ENCODE measurements at places on chromosomes 4 and X. TPM values are rescaled to one million over a fixed set of nuclear protein-coding genes. Genes with fewer than 3 reads are reported as not detected.

GRCh38 chrX:67570839-67571238 is 27.0 kb downstream of the AR start:
- DNase-seq = no peak

GRCh38 chr4:86561256-86561655 is 32.9 kb upstream of the PTPN13 start:
- DNase-seq = no peak

DNA sequence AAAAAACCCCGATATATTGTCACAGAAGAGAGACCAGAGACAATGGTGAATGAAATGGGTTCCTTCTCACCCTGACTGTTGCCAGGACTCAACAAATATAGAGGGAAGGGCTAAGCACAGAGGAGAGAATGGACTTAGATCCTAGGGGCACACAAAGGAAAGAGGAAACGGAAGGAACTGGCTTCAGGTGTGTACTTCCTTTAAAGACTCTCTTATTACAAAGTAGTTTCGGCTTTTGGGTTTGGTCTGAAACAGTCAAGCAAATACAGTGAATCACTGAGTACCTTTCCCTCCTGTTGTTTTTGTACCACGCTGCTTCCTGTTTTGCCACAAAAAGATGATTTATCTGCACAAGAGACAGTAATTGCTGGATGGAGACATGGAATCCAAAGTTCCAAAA is 46.1 kb upstream of the S100G start:
- no peak for DNase-seq

- DNase-seq = no peak
These were observed 9.2 kb upstream of the FHDC1 start for GRCh38 chr4:152926959-152927358.

- no peak for DNase-seq
These were observed 42.5 kb downstream of the UNC5C start for GRCh38 chr4:95506264-95506663.

DNA sequence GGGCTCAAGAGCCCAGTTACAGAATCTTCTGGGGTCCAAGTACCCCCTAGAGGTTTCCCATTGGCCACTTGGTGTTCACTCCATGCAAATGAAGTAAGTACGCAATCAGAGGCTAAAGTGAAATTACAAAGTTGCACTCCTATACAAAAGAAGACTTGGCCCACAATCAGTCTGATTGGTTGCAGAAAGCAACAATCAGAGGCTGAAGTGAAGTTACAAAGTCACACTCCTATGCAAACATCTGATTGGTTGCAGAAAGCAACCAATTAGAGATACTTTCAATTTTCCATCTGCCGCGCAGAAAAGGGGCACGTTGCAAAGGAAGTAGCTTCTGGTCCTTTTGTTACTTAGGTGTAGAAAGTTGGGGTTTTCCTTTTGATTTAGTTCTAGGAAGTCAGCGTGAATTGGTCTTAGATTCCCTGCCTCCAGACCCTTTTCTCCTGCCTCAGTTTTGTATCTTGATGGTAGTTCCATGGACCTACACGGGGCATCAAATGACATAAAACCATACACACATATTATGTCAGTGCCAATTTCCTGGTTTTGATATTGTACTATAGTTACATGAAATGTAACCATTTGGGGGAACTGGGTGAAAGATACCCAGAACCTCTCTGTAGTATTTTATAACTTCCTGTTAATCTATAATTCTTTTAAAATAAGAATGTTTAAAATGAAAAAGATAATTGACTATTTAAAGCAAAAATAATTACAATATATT is 12.4 kb upstream of the PIN4 start:
- DNase-seq = no peak

- DNase-seq = no peak
These were observed 2.3 kb upstream of the SOWAHD start for GRCh38 chrX:119755981-119756533.

DNA sequence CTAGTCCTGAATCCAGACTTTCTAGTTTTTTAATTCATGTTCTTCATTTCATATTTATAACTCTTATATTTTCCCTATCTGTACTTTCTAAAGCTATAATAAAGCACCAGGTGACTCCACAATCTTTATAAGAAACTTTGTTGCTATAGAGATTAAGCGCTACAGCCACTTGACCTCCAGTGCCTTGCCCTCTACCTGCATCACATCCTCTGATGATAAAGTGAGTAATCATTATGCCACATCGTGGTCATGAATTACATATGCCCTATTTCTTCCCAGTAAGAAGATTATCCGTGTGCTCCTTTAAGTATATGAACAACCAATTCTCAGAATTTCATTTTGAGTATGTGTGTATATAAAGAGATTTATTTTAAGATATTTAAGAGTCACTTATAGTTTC is 6.8 kb upstream of the DYNLT3 start:
- no peak for DNase-seq

GRCh38 chrX:124641737-124642491 is 295.6 kb downstream of the SH2D1A start:
- no peak for DNase-seq

GRCh38 chr4:113810906-113811305 is 49.4 kb upstream of the CAMK2D start:
- DNase-seq = no peak

DNA sequence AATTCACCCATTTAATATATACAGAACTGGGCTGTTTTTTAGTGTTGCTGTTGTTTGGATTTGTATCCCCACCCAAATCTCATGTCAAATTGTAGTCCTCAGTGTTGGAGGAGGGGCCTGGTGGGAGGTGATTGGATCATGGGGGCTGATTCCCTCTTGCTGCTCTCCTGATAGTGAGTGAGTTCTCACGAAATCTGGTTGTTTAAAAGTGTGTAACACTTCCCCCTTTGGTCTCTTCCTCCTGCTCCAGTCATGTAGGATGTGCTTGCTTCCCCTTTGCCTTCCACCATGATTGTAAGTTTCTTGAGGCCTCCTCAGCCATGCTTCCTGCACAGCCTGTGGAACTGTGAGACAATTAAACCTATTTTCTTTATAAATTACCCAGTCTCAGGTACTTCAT is 141.6 kb upstream of the AADAT start:
- no peak for DNase-seq

DNA sequence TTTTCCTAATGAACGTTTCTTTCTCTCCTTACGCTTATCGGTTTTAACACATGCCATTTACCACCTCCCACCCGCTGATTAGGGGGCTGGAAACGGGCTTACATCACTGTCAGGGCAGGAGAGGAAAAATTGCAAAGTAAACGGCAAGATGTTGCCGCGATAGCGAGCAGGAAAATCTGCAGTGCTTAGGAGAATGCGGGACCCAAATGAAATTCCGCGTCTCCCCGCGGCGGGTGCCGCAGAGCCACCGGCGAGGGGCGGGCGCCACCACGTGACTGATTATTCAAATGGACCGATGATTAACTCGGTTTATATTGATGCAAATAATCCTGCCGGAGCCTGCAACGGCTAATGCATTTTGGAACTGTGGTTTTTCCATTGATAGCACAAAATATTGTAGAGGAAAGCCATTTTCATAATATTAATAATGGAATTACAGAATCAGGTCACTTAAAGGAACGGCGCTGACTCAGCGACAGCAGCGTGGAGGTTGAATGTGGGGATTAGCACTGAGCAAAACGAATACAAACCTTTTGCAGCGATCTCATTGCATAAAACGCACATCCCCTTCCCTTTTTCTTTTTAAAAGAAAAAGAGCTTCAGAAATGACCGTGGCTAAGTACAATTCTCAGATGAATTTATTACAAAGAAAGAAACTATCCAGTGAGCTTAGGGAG is 224.2 kb downstream of the STIM2 start:
- no peak for DNase-seq

- DNase-seq = no peak
These were observed 322.4 kb upstream of the CPEB2 start for GRCh38 chr4:14679906-14680305.

- DNase-seq = no peak
These were observed 196.0 kb upstream of the DCAF8L1 start for GRCh38 chrX:28177202-28177601.

- peak; percentile 33 for DNase-seq
These were observed 669 bp downstream of the IRF2 start for GRCh38 chr4:184473499-184474262.

DNA sequence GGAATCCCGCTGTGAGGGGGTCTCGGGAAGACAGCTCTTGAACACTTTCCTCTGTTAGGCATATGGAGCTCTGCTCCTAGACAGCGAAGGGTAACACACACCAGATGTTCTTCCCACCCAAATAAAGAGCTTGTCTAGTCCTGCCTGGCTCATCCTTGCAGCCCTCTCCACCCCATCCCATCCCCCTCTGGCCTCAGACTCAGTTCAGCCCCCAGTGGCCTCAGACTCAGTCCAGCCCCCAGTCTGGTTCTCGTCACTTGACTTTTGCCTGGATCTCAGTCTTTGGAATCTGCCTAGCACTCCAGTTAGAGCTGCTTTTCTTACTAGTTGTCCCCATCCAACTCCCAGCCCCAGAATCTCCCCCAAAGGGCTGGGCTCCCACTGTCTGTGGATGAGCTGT is 14.9 kb downstream of the RAB33A start:
- DNase-seq = peak; percentile 32

GRCh38 chr4:169582706-169583105 is 29.7 kb downstream of the NEK1 start:
- DNase-seq = no peak

Gene CXorf58
- total RNA-seq = 0.29 TPM

Gene YIPF6
- 16.2 TPM for total RNA-seq

Gene TRIM61
- total RNA-seq = 0.27 TPM

Gene SPANXN4
- total RNA-seq = not detected
